CD4-positive, alpha-beta T cell treated with Interleukin-6 for 4 hours (primary cell): ENCODE measurements at places on chromosomes 12 and 14.

DNA sequence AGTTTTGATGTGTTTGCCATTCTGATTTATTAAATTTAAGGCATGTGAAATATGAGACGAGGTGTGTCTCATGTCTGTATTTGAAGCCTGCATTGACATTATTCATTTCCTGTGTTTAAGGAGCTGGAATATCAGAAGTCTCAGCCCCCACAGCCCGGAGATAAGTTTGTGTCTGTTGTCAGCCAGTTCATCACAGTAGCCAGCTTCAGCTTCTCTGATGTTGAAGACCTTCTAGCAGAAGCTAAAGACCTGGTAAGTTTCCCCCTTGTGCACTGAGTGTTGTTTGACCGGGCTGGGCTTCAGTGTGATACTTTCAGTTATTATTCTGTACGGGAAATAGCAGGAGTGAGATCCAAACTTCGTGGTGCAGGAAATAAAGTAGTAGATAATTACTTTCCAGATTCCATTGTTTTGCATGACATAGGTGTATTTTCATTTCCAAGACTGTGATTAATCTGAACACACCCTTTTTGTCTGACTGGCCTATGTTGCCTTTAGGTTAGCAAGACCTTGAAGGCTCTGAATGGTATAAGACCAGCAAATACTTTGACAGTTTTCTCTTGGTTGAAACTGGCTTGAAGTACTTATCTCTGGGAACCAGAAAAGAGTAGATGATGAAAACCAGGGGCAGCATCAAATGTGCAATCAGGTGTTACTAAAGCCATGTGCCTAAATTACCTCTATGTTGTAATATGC is 101.5 kb downstream of the GPR135 start:
- DNase-seq: no peak

GRCh38 chr12:98701166-98701565 is 56.1 kb downstream of the APAF1 start:
- DNase-seq: no peak

- DNase-seq: no peak
Measured at GRCh38 chr14:93973607-93974006, 2.8 kb downstream of the ASB2 start.

- peak; percentile 3 for DNase-seq
Measured at GRCh38 chr12:27185234-27186021, 58.7 kb upstream of the STK38L start.

GRCh38 chr12:48601013-48601756 is 31.3 kb upstream of the LALBA start:
- no peak for DNase-seq

GRCh38 chr12:5442251-5443006 is 10.5 kb downstream of the NTF3 start:
- DNase-seq: no peak

- no peak for DNase-seq
Measured at GRCh38 chr12:115172521-115172920, 488.5 kb upstream of the TBX3 start.

- no peak for DNase-seq
Measured at GRCh38 chr14:37253905-37254304, 56.2 kb downstream of the MIPOL1 start.

DNA sequence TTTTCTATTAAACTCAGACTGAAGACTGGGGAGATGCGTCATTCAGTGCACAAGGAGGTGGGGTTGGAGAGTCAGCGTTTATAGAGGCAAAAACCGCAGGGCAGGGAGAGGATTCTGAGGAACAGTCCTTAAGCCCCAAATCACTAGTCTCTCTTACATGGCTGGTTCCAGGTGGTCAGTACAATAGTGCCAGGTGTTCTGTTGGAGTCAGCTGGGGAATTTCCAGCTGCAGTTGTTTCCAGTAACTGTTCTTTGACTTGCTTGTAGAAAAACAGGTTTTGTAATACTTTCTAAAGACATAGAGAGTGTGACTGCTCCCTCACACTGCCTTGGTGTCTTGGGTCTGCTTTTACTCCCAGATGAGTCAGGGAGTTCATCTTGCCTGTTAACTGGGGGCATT is 192.2 kb downstream of the TMTC3 start:
- no peak for DNase-seq

- no peak for DNase-seq
Measured at GRCh38 chr12:18794000-18794399, 56.1 kb downstream of the CAPZA3 start.

DNA sequence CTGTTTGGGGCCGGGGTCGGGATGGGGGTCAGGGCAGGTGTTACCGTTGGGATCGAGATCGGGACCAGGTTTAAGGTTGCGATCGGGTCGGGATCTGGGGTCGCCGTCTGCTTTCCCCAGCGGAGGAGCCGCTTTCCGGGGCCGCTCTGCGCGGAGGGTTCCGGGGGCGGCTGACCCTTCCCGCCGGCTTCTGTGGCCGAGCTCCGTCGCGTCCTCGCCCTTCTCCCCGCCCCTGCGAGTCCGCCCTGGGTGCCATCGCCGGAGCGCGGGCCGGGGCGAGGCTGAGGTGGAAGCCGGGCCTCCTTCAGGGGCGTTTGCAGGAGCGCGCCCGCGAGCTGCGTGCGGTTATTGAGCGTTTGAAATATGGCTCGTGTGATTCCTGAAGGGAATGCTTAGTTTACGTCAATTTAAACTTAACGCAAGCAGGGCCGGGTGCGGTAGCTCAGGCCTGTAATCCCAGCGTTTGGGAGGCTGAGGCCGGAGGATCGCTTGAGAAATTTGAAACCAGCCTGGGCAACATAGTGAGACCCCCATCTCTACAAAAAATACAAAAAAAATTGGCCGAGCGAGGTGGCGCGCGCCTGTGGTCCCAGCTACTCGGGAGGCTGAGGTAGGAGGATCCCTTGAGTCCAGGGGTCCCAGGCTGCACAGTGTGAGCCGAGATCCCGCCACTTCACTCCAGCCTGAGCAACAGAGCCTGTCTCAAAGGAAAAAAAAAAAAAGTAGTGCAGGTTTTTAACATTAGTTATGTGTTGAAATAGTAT is 620 bp downstream of the PGAM5 start:
- peak; percentile 12 for DNase-seq

GRCh38 chr12:27550653-27550975 is 26.6 kb downstream of the PPFIBP1 start:
- DNase-seq: no peak

- DNase-seq: no peak
Measured at GRCh38 chr12:112162241-112162790, 37.0 kb downstream of the TRAFD1 start.

DNA sequence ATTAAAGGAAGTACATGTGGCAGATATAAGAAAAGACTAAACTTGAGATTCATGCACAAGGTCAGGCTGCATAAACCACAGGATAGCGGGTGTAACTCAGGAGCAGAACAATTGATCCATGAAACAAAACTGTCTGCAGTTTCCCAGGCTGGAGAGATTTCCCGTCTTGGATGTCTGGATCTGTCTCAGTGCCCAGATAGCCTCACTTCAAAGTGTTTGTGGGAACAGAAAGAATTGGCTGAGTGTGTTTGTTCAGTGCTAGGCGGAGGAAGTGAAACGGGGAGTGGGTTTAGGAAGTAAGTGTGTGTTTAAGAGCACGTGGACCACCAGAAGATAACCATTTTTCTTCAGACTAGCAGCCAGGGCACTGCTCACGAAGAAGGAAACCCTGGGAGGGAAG is 1.4 kb upstream of the RNASE10 start:
- no peak for DNase-seq
